ENCODE measurements at places on chromosomes 5 and 9. TPM values are rescaled to one million over a fixed set of nuclear protein-coding genes. Genes with fewer than 3 reads are reported as not detected.

The PITX1 gene
- total RNA-seq = 0.19 TPM

The ZMYND19 gene
- total RNA-seq = 9.4 TPM

The ADCY2 gene
- total RNA-seq = 2.2 TPM

The CD74 gene
- 116 TPM for total RNA-seq

The TOR2A gene
- 6.0 TPM for total RNA-seq

The IL5 gene
- not detected for total RNA-seq

- H3K36me3 ChIP-seq = no peaks in the 10 kb centered on the region
- no peaks in the 10 kb centered on the region for H3K27me3 ChIP-seq
- H3K4me1 ChIP-seq = no peaks in the 10 kb centered on the region
Measured at GRCh38 chr5:51162245-51162644, 221.0 kb upstream of the ISL1 start.

DNA sequence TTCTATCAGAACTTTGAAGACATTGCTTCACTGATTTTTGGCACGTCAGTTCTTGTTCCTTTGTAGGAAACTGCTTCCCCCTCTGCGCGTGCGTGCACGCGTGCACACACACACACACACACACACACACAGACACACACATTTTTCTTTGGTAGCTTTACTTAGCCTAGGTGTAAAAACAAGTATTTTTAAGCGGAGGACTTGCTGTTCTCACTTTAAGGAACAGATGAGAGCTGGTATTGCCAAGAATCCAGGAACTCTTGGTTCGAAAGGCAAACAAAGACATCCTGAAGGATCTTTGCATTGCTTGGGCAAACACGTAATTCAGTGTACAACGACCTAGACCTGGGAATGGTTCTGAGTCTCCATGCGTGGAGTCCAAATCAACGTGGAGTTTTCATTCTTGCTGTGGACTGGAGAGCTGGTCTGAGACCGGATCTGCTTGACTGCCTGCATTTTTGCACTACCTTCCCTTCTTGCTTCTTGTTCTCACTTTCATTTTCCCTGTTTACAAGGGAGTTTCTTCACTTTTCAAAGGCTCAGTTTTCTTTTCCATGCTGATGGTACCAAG is 8.2 kb downstream of the TMEM268 start:
- H3K27me3 ChIP-seq = no peaks in the 10 kb centered on the region
- H3K36me3 ChIP-seq = no peaks in the 10 kb centered on the region
- H3K4me3 ChIP-seq = no peak overlapping the region

DNA sequence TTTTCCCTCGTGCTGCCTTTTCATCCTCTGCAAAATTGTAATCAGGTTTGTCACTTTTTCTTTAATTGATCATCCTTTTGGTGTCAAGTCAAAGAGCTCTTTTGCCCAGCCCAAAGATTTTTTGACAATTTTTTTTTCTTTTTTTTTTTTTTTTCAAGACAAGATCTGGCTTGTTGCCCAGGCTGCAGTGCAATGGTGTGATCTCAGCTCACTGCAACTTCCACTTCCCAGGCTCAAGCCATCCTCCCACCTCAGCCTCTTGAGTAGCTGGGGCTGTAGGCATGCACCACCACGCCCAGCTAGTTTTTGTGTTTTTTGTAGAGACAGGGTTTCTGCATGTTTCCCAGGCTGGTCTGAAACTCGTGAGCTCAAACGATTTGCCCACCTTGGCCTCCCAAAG is 36.7 kb downstream of the CDK7 start:
- H3K4me3 ChIP-seq = no peak overlapping the region
- no peaks in the 10 kb centered on the region for H3K27me3 ChIP-seq
- H3K27ac ChIP-seq = no peak overlapping the region
- no peak for DNase-seq

DNA sequence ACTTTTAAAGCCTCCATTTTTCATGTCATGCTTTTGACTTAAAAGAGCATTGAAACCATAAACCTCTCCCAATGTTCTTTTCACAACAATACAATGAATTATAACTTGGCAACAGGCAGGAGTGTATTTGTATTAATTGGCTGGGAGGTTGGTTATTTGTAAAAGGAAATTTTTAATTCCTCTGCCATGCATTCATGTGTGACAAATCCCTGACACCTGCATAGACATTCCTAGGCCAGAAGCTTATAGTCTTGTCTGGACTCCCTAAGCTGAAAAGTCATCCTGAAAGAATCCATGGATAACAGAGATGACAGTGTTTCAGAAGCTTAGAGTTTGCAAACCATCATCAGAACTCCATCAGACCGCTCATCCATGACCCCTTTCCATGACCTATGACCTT is 76.3 kb upstream of the PTGER4 start:
- DNase-seq = no peak
- no peaks in the 10 kb centered on the region for H3K4me1 ChIP-seq
- no peaks in the 10 kb centered on the region for H3K27me3 ChIP-seq
- H3K36me3 ChIP-seq = no peaks in the 10 kb centered on the region

GRCh38 chr5:6342689-6343315 is 35.5 kb downstream of the MED10 start:
- no peaks in the 10 kb centered on the region for H3K36me3 ChIP-seq
- H3K27ac ChIP-seq = no peak overlapping the region
- H3K27me3 ChIP-seq = no peaks in the 10 kb centered on the region
- no peak overlapping the region for H3K4me3 ChIP-seq

- no peak overlapping the region for H3K27ac ChIP-seq
- no peak for DNase-seq
- H3K4me1 ChIP-seq = no peaks in the 10 kb centered on the region
- H3K4me3 ChIP-seq = no peak overlapping the region
Measured at GRCh38 chr5:27316271-27316650, 277.9 kb upstream of the CDH9 start.

- H3K4me1 ChIP-seq = no peaks in the 10 kb centered on the region
- DNase-seq = no peak
- no peak overlapping the region for H3K27ac ChIP-seq
- no peaks in the 10 kb centered on the region for H3K36me3 ChIP-seq
Measured at GRCh38 chr5:86143837-86144236, 473.9 kb upstream of the COX7C start.

GRCh38 chr9:19663570-19663969 is 125.3 kb downstream of the SLC24A2 start:
- no peak for DNase-seq
- H3K36me3 ChIP-seq = no peaks in the 10 kb centered on the region
- H3K4me3 ChIP-seq = no peak overlapping the region
- no peaks in the 10 kb centered on the region for H3K27me3 ChIP-seq
- no peaks in the 10 kb centered on the region for H3K4me1 ChIP-seq

DNA sequence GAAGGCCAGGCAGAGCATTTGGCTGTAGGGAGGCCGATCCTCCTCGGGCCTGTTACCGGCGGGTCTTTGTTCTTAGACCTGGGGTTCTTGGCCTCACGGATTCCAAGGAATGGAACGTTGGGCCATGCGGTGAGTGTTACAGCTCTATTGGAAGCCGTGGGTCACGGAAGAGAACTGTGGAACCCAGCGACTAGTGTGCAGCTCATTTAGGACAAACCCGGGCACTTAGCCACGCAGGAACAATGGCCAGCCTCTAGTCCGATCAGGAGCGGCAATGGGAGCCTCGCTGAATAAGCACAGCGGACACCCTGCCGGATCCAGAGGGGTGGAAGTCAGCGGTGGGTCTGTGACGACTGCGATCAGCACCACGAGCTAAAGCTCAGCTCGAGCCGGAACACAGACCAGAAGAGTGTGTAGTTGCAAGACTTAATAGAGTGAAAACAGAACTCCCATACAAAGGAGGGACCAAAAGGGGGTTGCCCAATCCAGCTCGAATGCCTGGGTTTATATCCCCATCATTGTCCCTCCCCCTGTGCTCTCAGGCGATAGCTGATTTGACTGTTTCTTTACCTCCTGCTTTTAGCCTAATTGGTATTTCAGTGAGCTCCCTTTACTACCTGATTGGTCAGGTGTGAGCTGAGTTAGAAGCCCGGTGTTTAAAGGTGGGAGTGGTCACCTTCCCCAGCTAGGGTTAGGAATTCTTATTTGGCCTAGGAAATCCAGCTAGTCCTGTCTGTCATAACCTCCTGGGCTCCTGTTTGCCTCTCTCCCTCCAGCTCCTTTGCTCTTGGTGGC is 53.7 kb upstream of the RPL26L1 start:
- peak overlapping the region; percentile 100 for H3K27ac ChIP-seq
- no peaks in the 10 kb centered on the region for H3K36me3 ChIP-seq
- no peak overlapping the region for H3K4me3 ChIP-seq
- DNase-seq = no peak

GRCh38 chr9:128124451-128124850 is 3.1 kb downstream of the PTGES2 start:
- no peaks in the 10 kb centered on the region for H3K27me3 ChIP-seq
- DNase-seq = no peak
- peaks cover 26% of the 10 kb centered on the region for H3K4me1 ChIP-seq
- no peak overlapping the region for H3K4me3 ChIP-seq
- H3K36me3 ChIP-seq = peaks cover 12% of the 10 kb centered on the region

DNA sequence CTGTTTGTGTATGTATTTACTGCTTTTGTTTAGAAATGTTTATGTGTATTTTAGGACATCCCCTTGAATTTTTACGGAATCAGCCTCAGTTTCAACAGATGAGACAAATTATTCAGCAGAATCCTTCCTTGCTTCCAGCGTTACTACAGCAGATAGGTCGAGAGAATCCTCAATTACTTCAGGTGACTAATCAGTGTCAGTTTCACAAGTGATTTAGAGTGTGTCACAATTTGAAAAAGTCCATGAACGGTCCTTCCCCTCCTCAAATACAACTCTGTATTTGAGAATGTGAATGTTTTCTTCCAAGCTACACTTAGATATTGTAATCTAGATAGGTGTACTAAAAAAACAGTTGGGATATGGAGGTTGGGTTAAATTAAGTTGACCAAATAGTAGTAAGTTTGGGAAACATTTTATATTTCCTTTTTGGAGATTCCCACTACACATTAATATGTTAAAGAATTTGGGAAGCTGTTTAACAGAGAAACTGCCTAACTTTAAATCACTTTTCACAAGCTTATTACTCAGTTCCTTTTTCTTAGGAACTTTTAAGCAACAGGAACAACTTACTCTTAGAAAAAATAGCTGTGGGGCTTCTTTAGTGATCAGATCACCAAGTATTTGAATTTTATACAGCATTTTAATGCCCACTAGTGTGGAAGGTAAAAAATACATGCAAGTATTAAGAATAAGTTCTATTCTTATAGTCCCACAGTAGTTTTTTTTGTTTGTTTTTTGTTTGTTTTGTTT is 40.9 kb downstream of the RAD23B start:
- H3K27me3 ChIP-seq = no peaks in the 10 kb centered on the region
- H3K36me3 ChIP-seq = no peaks in the 10 kb centered on the region
- H3K4me3 ChIP-seq = no peak overlapping the region

- H3K27ac ChIP-seq = no peak overlapping the region
- no peaks in the 10 kb centered on the region for H3K36me3 ChIP-seq
- H3K4me1 ChIP-seq = no peaks in the 10 kb centered on the region
- H3K4me3 ChIP-seq = no peak overlapping the region
- H3K27me3 ChIP-seq = no peaks in the 10 kb centered on the region
Measured at GRCh38 chr5:135240781-135241360, 158.2 kb downstream of the MACROH2A1 start.

- no peak overlapping the region for H3K27ac ChIP-seq
- H3K4me3 ChIP-seq = no peak overlapping the region
- DNase-seq = no peak
- no peaks in the 10 kb centered on the region for H3K27me3 ChIP-seq
Measured at GRCh38 chr9:122370303-122370702, 521 bp upstream of the PTGS1 start.

DNA sequence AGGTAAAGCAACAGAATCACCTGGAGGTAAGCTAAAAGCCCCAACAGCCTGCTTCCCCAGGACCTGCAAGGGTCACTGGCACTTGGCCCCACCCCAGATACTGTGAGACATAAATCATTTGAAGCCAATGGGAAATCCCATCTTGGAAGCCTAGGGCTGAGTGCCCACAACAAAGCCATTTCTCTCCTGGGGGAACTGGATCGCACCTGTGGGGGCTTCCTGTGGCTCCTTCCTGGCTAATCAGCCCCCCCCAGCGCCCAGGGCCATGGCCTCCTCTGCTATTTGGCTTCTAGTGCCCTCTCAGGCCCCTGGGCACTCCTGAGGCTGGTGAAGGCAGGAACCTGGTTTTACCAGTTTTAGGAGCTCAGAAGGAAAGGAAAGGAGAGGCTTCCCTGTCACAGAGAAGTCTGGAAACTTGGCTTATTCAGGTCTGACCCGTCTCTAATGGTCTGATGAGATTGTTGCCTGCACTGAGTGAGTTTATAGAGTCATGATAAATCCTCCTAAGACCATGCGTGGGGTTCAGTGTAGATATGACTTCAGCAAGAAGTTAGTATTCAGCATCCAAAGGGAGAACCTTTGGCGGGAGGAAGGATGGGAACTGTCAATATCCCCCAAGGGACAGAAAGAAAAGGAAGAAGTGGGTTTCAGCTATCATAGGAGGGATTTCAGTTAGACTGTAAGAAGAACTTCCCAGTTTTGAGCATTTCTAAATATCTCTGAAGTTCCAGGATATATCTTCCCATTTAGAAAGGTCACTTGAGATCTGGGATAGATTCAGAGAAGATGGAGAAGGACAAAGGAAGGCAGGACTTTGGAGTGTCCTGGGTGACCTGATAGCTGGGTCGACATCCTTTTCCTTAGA is 1.2 kb downstream of the KCNMB1 start:
- H3K27me3 ChIP-seq = no peaks in the 10 kb centered on the region
- no peaks in the 10 kb centered on the region for H3K36me3 ChIP-seq
- no peak overlapping the region for H3K4me3 ChIP-seq
- no peak overlapping the region for H3K27ac ChIP-seq
- DNase-seq = no peak

- DNase-seq = no peak
- no peaks in the 10 kb centered on the region for H3K4me1 ChIP-seq
- H3K36me3 ChIP-seq = no peaks in the 10 kb centered on the region
Measured at GRCh38 chr5:1651971-1652872, 128.5 kb upstream of the LPCAT1 start.

DNA sequence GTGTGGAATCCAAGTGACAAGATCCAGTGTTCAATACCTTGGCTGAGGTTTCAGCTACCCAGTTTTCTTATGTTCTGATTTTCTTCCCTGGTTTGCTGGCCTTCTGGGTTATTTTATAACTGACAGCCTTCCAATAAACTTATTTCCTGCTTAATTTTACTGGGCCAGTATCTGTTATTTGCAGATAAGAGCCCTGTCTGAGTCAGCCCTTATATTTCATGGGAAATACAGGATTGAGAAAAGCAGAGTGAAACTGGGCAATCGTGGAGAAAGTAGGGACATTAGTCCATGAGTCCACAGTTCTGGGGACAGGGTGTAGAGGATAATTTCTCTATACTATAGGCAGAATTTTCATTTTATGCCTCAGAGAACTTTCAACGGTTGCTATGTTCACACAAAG is 32.3 kb downstream of the TMEM167A start:
- H3K27ac ChIP-seq = no peak overlapping the region
- no peaks in the 10 kb centered on the region for H3K4me1 ChIP-seq
- no peaks in the 10 kb centered on the region for H3K36me3 ChIP-seq
- H3K4me3 ChIP-seq = no peak overlapping the region
- no peak for DNase-seq
- no peaks in the 10 kb centered on the region for H3K27me3 ChIP-seq

- H3K27me3 ChIP-seq = no peaks in the 10 kb centered on the region
- no peaks in the 10 kb centered on the region for H3K36me3 ChIP-seq
- H3K4me3 ChIP-seq = no peak overlapping the region
- no peaks in the 10 kb centered on the region for H3K4me1 ChIP-seq
Measured at GRCh38 chr5:56039985-56040384, 45.2 kb upstream of the IL6ST start.
